ENCODE measurements at places on chromosomes 5 and 9.
A peak's percentile ranks its signal among the peaks of the same experiment; 100 is the strongest.

DNA sequence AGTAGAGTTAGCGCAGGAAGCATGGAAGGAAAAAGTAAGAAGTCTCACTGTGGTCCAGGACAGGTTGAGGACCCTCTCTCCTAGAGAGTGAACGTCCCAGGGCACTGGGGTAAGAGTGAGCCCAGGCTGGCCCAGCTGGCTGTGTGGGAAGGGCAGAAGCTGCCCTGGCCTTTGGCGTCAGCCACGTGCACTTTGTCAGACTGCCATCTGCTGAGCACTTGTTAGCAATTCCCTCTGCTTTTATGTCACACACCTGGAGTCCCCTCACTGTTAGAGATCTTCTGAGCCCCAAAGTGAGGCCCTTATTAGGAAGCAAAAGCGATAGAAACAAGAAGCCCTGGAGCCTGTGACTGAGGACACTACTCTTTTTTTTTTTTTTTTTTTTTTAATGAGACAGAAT, 79.1 kb downstream of the UGCG start:
- no peak for DNase-seq

- DNase-seq, result peak; percentile 55
These were observed 41.2 kb downstream of the FYB1 start for GRCh38 chr5:39178171-39178570.

GRCh38 chr5:151787817-151788216, 16.1 kb downstream of the G3BP1 start:
- DNase-seq, result no peak

- DNase-seq, result peak; percentile 50
These were observed 46.6 kb downstream of the ARHGAP26 start for GRCh38 chr5:142816531-142817430.

- no peak for DNase-seq
These were observed 18.3 kb upstream of the NEK6 start for GRCh38 chr9:124239249-124240073.

DNA sequence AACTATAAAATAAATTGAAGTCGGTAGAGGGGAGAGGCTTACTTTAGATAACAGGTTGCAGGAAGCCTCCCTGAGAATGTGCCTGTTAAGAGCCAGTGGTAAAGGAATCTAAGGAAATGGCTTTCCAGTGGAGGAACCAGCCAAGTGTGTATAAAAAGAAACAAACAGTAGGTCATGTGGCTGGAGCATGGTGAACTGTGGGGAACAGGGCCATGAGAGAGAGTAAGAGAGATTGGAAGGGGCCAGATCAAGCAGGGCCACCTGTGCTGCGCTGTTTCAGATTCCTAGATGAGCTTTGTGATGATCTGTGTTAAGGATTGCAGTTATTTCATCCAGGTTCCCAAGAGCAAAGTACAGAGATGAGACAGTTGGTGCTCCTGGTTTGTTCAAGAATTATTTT, 152.7 kb upstream of the SGCD start:
- DNase-seq, result no peak

DNA sequence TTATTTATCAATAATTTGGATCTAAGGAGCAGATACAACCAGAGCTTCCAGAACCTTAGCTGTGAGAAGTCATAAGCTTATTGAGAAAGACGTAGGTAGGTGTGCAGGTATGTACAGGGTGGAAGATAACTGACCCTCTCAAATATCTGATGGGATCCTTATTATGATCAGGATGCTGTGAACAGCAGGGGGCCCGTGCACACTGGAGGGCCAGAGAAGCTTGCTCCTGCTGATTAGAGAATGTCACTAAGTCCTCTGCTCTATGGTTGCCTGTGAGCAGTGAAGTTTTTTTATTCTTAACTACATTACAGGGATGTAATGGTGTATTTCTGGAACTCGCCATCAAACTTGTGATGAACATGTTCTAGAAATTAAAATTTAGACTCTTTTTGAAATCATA, 108.9 kb upstream of the POU5F2 start:
- DNase-seq, result no peak

- peak; percentile 83 for DNase-seq
These were observed 51.9 kb downstream of the TGFBI start for GRCh38 chr5:136080483-136081216.

DNA sequence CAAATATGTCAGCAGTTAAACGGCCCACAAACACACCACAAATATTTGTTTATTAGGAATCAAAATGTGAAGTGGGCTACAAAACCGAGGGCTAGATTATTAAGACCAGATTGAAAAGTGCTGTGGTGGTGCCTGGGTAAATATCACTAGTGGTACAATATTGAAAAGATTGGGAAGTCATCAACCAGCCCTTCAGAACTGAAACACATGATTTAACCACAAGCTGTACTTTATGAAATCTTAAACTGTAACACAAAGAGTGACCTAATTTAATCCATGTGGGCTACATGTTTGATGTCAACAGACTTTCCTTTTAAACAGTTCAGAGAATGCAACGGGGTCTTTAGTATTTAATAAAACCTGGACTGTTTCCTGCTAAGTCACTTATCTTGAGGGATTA, 182.3 kb downstream of the SPATA31D1 start:
- peak; percentile 81 for DNase-seq

GRCh38 chr9:94017939-94018531, 62.9 kb upstream of the BARX1 start:
- DNase-seq, result peak; percentile 40

DNA sequence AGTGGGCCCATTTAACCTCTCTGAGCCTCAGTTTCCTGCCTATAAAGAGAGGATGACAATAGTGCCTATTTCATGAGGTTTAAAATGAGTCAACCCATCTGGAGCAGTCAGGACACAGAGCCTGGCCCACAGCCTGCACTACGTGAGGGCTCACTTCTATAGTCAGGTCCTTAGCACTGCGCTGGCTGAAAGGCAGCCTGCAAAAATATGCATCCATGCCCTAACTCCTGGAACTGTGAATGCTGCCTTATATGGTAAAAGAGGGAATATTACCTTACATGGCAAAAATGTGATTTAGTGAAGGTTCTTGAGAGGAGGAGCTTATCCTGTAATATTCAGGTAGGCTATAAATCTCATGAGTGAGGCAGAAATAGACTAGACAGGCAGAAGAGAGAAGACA, 98.5 kb downstream of the GABBR2 start:
- peak; percentile 18 for DNase-seq

DNA sequence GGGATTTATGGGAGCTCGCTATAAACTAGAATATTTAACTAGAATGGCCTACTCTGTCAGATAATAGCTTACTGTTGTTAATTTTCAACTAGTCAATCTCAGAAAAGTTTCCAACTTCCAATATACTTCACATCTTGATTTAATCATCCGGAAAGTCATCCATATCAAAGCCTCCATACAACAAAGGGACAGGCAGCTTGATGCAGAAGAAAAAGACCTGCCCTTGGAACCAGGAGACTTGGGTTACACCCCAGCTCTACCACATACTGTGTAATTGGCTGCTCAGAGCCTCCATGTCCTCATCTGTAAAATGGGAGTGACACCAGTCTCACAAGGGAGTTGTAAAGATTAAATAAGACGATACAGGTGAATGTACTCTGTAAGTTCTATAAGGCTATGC, 1.9 kb downstream of the PTPN3 start:
- no peak for DNase-seq

GRCh38 chr5:125848751-125849150, 574.5 kb upstream of the GRAMD2B start:
- no peak for DNase-seq

- DNase-seq, result no peak
These were observed 80.1 kb downstream of the TRIM32 start for GRCh38 chr9:116767219-116767618.

DNA sequence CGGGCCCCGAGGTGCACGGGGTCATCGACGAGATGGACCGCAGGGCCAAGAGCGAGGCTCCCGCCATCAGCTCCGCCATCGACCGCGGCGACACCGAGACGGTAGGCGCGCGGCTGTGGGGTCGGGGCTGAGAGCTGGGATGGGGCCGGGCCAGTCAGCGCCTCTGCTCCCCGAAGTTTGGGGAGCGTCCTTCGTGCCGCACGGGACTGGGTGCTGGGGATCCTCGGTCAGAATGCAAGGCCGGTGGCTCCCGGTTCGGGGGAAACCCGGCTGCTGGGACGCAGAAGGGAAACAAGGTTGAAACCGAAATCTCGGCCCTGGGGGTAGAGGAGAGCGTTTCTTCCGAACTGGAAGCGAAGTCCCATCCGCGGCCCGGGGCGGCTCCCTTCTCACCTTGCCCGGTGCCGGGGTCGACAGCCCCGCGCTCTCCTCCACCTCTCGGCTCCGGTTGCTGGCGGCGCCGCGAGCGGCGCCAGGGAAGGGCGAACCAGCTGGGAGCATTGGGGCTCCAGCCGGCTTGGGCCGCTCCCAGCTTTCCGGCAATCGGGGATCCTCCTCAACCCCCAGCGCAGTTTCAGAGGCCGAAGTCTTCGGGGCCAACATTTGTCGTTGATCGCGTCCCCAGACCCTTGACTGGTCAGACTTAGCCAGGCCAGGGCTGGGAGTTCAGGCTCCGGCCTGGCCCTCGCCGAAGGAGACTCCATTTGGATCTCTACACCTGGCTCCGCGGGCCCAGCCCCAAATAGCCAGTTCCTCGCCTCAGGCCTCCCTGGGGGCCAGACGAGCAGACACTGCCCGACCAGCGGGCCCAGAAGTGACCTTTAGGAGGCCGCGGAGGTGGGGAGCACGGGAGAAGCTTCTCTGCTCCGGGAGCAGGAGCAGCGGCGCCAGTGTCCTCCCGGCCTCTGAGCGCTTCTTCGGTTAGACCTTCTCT, 1.1 kb downstream of the LHX2 start:
- DNase-seq, result no peak

- DNase-seq, result peak; percentile 72
These were observed 179.2 kb downstream of the RFK start for GRCh38 chr9:76215066-76215465.

GRCh38 chr5:139016186-139016585, 141.1 kb upstream of the LRRTM2 start:
- DNase-seq, result no peak

DNA sequence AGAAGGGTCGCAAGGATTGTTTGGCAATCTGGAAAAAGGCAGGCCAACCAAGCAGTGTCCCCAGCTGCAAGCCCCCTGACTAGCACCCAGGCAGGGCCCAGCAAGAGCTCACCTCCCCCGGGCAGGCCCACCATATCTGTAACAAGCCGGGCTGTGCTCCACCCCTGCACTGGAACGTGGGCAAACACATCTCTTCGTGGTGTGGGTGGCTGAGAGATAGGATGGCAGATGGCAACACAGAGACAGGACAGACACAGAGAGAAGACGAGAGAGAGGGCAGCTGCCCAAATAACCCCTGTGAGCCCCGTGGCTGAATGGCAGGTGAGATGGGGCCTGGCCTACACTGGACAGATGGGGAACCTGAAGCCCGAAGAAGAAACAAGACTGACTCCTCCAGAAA, 9.4 kb downstream of the BBLN start:
- no peak for DNase-seq

- DNase-seq, result no peak
These were observed 28.7 kb upstream of the AP3B1 start for GRCh38 chr5:78323241-78323640.

- no peak for DNase-seq
These were observed 89.9 kb downstream of the EHMT1 start for GRCh38 chr9:137708590-137709284.

GRCh38 chr5:14438195-14438606, 143.4 kb upstream of the OTULINL start:
- DNase-seq, result no peak

GRCh38 chr5:151665613-151666012, 21.1 kb downstream of the SPARC start:
- peak; percentile 43 for DNase-seq

- no peak for DNase-seq
These were observed 344.1 kb downstream of the PLK2 start for GRCh38 chr5:58115811-58116210.

DNA sequence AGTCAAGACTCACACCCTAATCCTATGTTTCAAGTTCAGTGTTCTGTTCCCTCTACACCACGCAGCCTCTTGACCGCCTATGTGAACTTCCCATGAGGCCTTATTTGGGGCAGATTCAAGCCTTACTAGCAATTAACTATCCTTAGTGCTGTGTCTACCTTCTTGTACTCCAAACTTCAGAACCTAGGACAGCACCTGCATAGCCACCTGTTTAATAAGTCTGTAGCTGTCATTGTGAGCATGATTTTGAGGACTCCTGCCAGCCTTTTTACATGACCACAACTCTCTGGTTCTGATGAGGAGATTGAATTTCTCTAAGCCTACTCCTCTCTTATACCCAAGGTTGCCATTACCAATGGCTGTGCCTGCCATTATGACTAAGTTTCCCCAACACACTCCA, 50.8 kb upstream of the PCSK1 start:
- DNase-seq, result peak; percentile 15

DNA sequence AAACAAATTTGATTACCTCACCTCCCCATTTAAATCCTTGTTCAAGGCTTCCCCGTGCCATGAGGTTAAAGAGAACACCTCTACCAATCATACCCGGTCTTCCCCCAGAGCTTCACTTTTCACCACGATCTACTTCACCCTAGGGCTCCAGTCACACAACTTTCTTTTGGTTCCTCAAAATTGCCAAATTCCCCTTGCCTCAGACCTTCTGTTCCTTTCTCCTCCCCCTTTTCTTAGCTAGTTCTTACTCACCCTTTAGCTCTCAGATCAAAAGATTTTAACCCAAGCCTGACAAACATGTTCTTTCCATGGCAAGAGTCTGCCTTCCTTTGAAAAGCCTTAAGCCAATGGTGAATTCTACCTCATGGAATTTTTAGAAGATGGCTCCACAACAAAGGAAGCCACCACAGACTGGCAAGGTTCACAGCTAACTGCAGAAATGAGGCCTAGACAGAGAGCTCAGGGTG, 56.7 kb downstream of the MAPKAP1 start:
- DNase-seq, result peak; percentile 72

DNA sequence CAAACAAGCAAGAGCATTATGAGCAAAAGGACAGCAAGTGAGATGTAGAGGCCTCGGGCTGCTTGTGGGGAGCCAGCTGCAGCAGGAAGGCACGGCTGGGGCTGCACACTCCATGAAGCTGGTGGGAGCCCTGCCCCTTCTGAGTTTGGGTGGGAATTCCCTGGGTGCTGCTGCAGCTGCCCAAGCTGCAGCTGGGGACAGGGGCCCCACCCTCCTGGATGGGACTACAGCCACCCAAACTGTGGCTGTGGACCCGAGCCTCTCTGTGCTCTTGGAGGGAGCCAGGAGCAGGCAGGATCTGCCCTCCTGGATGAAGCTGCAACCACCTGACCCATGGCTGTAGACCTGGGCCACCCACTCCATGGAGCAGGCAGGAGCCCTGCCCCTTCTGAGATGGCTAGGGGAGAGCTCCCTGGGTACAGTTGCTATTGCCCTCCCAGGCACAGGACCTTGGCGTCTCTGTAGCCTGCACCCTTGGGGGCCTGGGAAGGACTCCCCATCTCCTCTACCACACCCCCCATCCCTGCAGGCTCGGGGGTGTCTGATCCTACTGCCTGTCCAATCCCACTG, 159.1 kb downstream of the ERCC6L2 start:
- DNase-seq, result no peak

- peak; percentile 33 for DNase-seq
These were observed 308.9 kb downstream of the SLIT3 start for GRCh38 chr5:168992016-168992415.

DNA sequence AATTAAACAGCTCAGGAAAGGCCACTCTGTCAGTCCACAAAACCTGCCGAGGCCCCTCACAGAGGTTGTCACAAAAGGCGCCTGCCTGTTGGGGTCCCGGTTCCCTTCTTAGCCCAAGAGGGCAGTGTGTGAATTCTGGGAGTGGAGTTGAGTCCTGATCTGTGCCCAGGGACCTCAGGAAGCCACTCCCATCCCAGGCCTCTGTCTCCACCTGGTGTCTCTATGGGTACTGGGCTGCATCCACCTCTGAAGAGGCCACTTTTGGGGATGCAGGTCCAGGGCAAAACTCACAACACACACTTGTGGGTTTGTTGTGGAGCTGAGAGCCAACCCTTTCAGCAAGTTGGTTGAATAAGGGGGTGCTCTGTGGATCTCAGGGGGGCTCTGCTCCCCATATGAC, 74.3 kb upstream of the STXBP1 start:
- DNase-seq, result no peak

Measured in AG10803 (cell line).